NCI-H2107 (cell line): ENCODE measurements at places on chromosomes 7 and 10.

DNA sequence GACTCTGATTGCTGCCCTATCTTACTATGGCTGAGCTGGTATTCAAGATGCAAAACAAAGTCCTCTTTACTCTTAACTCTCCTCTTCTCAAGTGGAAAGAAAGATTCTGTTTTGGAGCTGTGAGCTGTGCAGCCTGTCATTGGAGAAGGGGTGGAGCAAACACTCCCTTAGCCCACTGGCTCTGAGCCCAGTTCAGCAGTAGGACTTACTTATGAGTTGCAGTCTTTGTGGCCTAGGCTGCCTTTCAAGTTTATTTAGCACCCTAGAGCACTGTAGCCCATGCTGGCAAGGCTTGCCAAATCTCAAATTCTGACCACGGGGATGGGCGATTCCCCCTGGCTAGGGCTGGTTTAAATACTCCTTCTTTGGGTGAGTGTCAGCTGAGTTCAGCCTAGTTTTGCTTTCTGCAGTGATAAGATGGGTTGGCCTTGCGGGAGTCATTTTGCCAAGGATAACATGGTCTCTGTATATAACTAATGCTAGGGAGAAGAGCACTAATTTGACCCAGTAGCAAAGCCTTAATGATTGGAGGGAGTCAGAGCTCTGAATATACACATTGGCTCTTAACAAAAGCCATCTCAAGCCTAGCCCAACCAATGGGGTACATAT, 110.2 kb downstream of the MYO3A start:
- DNase-seq, result peak; percentile 3

GRCh38 chr10:71745664-71746250, 26.2 kb upstream of the C10orf105 start:
- DNase-seq, result no peak

DNA sequence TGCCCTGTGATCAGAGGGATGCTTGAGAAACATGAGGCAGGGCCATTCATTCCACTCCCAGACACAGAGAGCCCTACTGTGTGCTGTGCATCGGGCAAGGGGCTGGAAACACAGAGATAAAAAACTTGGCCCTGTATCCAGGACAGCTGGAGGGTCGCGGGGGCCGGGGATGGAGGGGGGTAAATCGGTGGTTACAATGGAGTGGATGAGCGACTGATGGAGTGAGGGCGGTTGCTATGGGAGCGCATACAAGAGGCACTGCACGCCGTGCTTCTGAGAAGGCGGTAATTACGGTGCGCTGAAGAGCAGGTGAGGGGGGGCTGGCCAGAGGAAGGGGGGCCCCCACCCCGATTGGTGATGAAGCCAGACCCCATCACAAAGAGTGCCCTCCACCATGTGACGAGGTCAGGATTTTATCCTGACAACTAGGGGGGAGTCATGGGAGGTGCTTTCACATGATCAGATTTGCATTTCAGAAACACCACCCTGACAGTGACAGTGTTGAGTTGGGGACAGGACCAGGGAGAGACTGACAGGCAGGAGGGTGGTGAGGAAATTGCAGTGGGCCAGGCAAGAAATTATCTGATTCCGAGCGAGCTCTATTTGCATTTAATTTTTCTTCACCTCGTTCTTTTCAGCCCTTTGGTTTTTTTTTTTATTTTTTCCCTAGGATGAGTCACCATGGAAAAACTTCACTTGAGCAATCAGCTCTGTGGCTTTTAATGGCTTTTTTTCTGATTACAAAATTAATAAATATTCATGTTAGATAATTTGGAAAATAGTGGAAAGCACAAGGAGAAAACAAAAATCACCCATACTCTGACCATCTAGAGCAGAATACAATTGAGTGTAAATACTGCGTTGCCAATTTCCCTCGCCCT, 7.8 kb downstream of the CPA5 start:
- peak; percentile 64 for DNase-seq

DNA sequence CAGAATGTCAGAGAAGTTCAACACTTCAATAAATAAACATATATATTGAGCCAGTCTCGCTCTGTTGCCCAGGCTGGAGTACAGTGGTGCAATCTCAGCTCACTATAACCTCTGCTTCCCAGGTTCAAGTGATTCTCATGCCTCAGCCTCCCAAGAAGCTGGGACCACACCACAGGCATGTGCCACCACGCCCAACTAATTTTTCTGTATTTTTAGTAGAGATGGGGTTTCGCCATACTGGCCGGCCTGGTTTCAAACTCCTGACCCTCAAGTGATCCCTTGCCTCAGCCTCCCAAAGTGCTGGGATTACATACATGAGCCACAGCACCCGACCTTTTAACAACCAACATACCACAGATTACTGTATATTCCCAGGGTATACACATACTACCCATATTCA, 134.2 kb downstream of the JMJD1C start:
- DNase-seq, result no peak

- no peak for DNase-seq
Measured at GRCh38 chr10:75137533-75138438, 26.3 kb downstream of the SAMD8 start.

DNA sequence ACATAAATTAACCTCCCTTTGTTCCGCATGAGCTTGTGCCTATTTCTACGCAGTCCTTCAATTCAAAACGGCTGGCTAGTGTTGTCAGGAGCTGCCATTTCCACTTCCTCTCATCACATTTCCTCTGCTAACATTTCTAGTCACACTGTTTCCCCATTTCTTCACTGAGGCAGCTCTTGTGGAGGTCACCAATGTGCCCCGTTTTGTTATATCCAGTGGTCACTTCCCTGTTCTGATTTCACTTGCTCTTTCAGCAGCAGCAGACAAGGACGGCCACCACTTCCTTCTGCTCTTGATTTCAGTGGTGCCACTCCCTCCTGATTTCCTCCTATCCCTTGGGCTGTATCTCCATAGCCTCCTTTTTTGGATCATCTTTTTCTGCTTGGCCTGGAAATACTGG, 64.8 kb upstream of the SEC61G start:
- DNase-seq, result no peak

DNA sequence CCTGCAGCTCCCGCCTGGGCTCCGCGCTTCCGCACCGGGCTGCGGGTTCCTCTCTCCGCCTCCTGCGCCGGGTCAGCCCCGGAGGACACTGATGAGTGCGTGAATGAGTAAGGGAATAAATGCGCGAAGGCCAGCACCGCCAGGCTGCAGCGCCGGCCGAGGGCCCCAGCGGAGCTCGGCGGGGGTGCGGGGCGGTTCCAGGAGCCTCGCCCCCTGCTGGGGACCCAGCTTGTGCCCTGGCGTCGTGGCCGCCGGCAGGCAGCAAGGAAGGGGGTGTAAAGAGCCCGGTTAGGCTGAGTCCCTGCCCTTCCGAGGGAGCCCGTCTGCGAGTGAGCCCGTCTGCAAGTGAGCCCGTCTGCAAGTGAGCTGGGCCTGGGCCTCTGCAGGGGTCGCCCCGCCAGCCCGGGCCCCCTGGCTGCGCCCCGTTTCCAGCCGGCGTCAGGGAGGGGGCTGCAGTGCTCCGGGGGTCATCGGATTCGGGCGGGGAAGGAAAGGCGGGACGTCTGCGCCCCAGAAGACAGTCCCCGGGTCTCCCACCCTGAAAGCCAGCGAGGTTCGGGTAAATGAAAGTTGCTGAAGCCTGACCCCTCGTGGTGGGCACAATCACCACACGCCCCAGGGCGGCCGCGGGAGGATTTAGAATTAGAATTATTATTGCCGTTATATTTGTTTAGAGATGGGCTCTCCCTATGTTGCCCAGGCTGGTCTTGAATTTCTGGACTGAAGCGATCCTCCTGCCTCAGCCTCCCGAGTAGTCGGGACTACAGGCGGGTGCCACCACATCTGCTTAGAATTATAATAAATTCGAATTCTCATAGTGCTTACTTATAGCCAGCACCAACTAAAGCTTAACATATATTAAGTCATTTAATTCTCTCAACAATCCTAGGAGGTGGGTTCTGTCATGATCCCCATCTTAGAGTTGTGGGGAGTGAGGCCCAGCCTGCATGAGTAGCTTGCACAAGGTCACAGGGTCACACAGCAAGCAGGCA, 8.6 kb upstream of the CRYGN start:
- no peak for DNase-seq

DNA sequence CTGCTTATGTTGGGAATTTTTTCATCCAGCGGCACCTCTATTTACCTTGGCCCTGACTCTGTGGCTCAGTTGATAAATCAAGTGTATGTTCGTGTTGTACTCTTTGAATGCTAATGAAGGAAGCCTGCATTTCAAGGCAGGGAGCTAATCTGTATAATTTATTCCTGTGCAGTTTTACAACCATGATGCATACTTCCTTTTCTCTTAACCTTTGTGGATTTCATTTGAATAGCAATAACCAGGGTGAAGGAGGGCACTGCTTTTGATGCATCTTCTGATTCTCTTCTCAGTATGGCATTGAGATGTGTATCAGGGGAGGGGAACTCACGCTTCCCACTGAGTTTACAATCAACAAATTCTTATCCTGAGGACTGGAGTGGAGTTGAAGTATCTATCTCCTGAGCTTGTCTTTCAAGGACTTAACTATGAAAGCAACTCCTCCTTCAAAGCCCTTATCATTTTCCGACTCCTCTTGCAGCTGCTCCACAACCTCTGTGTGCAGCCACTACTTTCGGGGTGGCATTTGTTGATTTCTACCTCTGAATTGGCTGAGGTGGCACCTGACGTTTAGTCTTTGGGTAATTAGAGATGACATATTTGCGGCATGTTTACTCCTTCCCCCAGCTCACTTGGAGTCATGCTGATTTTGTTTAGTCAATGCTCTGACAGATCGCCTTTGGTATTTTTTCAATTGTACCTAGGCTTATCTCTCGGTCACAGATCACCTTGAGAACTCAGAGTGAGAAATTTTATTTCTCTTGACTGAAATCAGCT, 275.2 kb downstream of the PHTF2 start:
- DNase-seq, result peak; percentile 29

DNA sequence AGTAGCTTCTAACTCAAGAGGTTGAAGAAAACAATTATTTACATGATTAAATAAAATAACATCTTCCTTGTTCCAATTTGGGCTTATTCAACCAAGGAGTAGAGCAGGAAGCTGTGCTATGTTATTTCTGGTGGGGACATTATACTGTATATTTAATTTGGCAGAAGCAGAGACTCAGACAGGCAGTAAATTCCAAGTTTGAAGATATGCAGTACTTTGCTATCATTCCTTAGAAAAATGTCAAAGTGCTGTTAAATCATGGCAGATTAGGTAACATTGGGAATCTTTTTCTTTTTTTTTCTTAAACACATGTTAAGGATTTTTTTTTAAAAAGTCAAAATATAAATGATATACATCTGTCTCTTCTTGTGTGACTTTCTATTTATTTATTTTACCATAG, 190.1 kb downstream of the SUGCT start:
- DNase-seq, result no peak

DNA sequence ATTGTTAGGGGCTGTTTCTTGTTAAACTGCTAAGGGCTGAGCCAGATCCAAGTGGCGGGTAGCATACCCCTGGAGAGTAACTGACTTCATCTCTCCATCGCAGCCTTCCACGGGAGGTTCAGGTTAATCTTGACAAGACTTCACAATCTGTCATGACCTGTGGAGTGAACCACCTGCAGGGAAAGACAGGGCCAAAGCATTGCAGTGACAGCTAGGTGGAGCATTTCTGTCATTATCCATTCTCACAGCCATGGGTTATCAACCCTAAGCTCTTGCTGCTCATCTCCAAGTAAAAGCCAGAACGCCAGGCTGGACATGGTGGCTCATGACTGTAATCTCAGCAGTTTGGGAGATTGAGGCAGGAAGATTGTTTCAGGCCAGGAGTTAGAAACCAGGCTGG, 17.2 kb downstream of the ABCC2 start:
- DNase-seq, result no peak

DNA sequence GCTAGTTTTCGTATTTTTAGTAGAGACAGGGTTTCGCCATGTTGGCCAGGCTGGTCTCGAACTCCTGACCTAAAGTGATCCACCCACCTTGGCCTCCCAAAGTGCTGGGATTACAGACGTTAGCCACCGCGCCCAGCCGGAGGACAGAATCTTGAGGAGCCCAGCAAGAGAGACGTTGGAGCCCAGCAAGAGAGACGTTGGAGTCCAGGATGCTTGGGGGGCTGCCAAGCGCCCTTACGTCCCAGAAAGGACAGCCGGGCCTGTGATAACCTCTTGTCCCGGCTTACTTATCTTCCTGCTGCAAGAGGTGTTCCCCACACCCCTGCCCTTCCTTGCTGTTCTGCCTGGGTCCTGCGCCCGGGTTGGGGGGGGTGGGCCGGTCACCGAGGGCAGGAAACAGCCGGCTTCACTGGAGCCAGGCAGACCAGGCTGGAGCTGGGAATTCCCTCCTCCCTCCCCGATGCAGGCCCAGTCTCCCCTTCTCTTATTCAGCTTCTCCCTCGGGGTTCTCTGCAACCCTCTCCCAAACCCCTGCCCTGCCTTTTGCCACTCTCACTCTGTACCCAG, 1.9 kb upstream of the EPHB4 start:
- no peak for DNase-seq

- DNase-seq, result no peak
Measured at GRCh38 chr10:133230387-133231195, 574 bp downstream of the UTF1 start.

DNA sequence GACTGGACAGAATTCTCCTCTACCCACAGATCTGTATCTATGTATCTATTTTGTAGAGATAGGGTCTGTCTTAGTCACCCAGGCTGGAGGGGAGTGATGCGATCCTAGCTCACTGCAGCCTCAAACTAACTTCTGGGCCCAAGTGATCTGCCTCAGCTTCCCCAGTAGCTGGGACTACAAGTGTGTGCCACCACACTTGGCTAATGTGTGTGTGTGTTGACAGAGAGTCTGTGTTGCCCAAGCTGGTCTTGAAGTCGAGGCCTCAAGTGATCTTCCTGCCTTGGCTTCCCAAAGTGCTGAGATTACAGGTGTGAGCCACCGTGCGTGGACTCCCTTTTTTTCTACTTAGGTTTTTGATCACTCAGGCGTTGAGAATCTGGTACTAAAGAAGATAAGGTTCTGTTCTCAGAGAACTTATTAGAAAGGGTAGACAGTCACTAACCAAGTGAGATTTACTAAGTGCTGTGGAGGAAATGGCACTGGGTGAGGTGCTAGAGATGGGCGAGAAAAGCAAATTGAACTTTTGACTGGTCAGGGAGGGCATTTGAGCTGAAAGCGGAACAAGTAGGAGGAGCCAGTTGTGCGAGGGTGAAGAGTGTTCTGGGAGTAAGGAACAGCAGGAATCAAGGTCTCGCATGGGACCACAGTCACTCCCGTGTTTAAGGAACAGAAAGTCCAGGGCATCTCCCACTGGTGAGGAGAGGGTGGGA, 18.0 kb downstream of the NDUFB2 start:
- no peak for DNase-seq

- no peak for DNase-seq
Measured at GRCh38 chr7:151457534-151457933, 17.6 kb upstream of the CRYGN start.

DNA sequence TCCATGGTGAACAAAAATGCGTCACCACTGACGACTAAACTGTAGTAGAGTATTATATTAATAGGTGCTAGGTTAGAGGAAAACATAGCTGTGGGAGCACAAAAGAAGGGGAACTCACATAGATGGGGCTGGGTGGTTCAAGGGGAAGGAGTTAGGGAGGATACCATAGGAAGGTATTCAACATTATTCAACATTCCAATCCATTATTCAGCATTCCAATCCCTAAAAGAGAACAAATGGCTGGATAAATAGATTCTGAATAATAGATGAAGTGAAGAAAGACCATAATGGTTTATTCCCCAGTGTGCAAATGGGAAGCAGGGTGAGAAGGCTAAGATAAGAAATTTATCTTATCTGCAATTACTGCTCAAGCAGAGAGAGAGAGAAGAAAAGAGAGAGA, 61.4 kb downstream of the AASS start:
- no peak for DNase-seq

- no peak for DNase-seq
Measured at GRCh38 chr10:95560278-95561176, 644 bp downstream of the SORBS1 start.
